ENCODE measurements at places on chromosomes 2 and 18.

GRCh38 chr2:22481486-22482259 is 903.3 kb upstream of the KLHL29 start:
- no peak for DNase-seq

GRCh38 chr2:219611866-219612576 is 14.4 kb downstream of the STK11IP start:
- DNase-seq: no peak

DNA sequence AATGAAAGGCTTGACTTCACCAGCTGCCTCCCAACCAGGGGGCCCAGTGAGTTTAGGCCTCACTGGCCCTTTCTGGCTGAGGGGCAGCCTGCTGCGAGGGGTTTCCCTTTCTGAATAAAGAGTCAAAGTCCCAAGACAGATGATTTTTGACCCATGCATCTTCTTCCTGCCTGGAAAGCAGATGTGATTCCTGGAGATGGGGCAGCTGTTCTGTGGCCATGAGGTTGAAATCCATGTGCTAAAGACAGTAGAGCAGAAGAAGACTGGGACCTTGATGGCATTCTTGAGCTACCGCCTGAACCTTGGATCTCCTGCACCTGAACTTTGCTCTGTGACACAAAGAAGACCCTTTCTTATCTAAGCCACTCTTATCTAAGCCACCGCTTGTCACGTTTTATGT is 19.8 kb downstream of the HPCAL1 start:
- DNase-seq: no peak

DNA sequence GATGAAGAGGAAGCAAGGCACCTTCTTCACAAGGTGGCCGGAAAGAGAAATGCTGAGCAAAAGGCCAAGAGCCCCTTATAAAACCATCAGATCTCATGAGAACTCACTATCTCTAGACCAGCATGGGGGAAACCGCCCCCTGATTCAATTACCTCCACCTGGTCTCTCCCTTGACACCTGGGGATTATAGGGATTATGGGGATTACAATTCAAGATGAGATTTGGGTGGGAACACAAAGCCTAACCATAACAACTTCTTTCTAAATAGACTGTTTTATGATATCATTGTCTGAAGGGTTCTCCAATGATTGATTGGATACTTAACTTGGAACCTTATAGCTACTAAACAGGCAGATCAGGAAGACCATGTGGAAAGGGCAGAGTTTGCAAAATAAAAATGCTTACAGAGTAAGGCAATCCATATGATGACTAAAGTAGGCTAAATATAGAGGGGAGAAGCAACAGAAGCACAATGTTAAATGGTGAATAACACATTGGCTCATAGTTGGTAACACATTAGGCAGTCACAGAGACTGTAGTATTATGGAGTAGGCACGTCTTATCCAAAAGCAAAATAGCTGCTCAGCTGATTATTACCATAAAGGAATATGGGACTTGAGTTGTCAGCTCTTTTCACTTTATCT is 179.0 kb downstream of the BARD1 start:
- DNase-seq: no peak

- no peak for DNase-seq
These were observed 405.3 kb downstream of the STK39 start for GRCh38 chr2:167842047-167842446.

- no peak for DNase-seq
These were observed 15.5 kb downstream of the MRPS5 start for GRCh38 chr2:95106081-95106480.

Measured in stimulated activated CD4-positive, alpha-beta T cell treated with anti-CD3 and anti-CD28 coated beads, Interleukin-15, amount 100 ng/mL, for 1 hour (primary cell).